ENCODE measurements at places on chromosomes 6 and 20. TPM values are rescaled to one million over a fixed set of nuclear protein-coding genes. Genes with fewer than 3 reads are reported as not detected.

DNA sequence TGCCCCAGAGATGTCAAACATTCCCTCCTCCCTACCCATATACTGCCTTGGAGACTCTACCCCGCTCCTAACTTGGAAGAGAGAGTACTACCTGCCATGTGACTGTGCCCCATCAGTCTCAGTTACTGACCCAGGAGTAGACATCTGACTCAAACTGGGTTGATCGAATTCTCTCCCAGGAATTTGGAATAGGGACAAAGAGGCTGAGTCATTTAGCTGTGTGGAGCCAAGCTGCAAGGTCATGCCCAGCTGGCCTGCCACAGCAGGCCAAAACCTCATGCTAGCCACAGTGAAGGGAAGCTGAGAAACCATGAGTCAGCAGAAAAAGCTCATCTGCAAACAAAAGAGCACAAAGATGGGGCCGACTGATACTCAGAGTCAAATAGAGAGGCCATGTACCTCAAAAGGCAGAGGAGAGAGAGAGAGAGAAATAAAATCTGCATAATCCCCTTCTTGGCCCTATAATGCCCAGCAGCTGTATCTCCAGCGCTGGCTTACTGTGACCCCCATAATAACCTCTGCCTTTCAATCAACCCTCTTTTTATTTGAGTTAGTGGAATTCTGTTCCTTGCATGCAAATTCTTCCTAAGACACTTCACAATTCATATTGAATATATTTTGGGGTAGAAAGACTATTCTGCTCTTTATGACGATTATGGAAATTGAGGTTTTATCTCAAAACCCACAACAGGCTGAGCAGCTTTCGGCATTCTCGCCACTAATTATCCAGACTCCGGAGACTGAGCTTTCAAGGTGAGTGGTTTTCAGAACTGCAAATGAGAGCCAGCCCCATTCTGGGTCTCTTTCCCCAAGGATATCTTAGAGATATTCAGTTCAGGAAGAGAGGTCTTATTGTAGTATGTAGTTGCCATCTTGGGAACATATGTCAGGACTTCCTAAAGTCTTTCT is 21.4 kb upstream of the AKIRIN2 start:
- H3K27me3 ChIP-seq: no peaks in the 10 kb centered on the region
- H3K4me1 ChIP-seq: peaks cover 36% of the 10 kb centered on the region
- DNase-seq: peak; percentile 97
- peak overlapping the region; percentile 85 for H3K27ac ChIP-seq
- no peak overlapping the region for H3K4me3 ChIP-seq
- H3K36me3 ChIP-seq: no peaks in the 10 kb centered on the region

DNA sequence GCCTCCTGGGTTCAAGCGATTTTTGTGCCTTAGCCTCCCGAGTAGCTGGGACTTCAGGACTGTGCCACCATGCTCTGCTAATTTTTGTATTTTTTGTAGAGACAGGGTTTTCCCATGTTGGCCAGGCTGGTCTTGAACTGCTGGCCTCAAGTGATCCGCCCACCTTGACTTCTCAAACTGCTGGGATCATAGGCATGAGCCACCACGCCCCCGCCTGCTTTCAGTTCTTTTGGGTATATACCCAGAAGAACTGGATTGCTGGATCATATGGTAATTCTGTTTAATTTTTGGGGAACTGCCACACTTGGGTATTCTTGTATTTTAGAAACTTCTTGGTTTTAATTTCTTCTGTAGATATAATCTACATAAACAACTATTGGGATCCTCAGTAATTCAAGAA is 17.0 kb downstream of the CDS2 start:
- H3K4me3 ChIP-seq: no peak overlapping the region
- no peak overlapping the region for H3K27ac ChIP-seq
- H3K27me3 ChIP-seq: no peaks in the 10 kb centered on the region
- H3K36me3 ChIP-seq: no peaks in the 10 kb centered on the region

GRCh38 chr6:71410164-71410566 is 121.6 kb downstream of the OGFRL1 start:
- H3K4me1 ChIP-seq: peaks cover 40% of the 10 kb centered on the region
- H3K27ac ChIP-seq: peak overlapping the region; percentile 20
- DNase-seq: peak; percentile 50
- no peak overlapping the region for H3K4me3 ChIP-seq
- no peaks in the 10 kb centered on the region for H3K27me3 ChIP-seq
- peaks cover 27% of the 10 kb centered on the region for H3K36me3 ChIP-seq

DNA sequence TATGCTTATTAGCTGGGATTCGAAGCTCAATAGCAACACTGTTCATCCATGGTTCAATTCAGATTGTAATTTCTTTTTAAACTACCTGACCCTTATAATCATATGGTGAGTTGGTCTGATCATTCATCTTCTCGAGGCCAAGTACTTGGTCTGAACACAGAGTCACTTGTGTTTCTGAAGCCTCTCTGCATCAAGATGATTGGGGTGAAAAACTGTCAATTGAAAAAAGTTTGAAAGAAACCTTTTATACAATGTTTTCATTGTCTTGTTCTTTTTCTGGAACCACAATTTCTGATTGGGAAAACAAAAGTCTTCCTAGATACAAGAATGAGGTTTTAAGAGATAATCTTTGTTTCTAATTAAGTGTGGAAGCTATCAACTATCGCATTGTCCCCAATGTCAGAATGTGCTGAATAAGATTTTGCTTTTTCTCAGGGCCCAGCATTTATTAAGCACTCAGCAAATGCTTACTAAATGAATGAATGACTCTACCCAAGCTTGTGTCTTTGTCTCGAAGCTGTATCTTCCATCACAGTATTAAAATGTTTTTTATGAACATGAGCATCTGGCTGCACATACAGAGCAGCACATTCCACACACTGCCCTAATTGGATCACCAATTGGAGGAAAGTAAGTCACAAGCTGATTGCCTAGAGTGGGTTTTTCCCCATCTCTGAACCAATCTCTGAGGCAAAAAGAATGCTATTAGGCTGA is 45.0 kb upstream of the MOXD1 start:
- H3K4me3 ChIP-seq: no peak overlapping the region
- H3K36me3 ChIP-seq: no peaks in the 10 kb centered on the region
- peaks cover 32% of the 10 kb centered on the region for H3K4me1 ChIP-seq

DNA sequence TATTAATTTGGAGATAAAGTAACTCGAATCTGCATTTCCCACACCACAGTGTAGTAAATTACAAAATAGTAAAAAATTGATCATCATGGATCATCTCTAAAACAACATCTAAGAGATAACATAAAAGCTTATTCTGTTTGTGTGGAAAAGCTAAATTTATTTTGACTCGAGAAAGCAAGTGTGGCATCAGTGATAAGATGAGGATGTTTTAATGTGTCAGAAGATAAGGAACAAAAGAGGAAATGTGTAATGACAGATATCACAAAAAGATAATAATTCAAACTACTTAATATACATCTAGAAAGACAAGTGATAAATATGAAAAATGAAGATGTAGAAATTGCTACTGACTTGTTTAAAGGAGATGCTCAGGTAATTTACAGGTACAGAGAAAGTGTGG is 74.1 kb downstream of the DNAH8 start:
- DNase-seq: no peak
- H3K4me1 ChIP-seq: peaks cover 26% of the 10 kb centered on the region
- no peak overlapping the region for H3K27ac ChIP-seq

YWHAB gene
- 116 TPM for total RNA-seq

SIM1 gene
- total RNA-seq: not detected

COL21A1 gene
- total RNA-seq: 1.0 TPM

SAMD5 gene
- total RNA-seq: 1.2 TPM

MUCL3 gene
- not detected for total RNA-seq

TREM1 gene
- total RNA-seq: 0.98 TPM

Measured in PC-3 (cell line).